ENCODE measurements at places on chromosomes 1 and 21.

DNA sequence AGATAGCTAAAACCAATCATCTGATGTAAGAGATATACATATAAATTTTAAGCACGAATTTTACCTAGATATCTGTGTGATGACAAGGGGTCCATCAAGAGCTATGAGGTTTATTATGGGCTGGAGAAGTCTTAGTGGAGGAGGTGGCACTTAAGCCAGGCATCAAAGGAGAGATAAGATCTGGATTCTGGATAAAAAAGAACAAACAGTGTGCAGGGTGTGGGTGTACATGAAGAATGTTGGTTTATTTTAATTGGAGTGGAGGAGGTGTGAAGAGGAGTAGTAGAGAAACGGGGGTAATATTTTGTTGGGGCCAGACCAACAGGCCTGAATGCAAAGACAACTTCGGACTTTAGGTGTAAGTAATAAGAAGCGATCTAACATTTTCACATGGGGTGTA, 80.6 kb downstream of the TM2D1 start:
- no peak for DNase-seq

GRCh38 chr1:236289492-236290131, 7.9 kb upstream of the ERO1B start:
- no peak for DNase-seq

DNA sequence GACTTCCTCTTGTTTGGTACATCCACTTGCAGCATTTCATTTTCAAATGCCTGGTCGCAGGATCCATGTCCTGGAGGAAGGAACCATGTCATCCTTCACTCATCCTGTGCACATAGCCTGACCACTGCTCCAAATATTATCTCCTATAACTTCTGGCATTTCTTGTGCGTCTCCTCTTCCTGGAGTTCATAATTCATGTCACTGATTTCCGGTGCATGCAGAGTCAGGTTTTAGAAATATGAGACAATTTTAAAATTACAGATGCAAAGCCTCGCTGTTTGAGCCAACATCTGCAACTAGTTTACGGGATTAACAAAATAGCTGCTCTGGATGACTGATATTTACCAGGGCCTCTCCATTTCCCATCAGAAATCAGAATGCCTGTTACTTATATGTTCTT, 268.1 kb downstream of the DNM3 start:
- no peak for DNase-seq

DNA sequence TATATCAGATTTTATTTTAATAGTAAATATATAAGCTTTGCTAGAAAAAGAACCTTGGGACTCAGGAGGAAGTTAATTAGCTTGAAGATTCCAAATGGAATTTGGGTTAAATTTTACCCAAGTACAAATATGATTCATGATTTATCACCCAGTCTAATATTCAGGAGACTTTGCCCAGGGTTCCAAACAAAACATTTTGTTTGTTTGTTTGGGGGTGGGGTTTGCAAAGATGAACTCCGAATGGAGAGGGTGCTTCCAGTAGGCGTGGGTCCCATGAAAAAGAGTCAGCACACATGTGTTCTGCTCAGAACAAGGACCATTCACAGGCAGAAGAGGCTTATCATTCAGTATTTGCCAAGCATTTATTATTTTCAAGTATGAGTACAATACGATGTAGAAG, 23.5 kb downstream of the KCNT2 start:
- no peak for DNase-seq

DNA sequence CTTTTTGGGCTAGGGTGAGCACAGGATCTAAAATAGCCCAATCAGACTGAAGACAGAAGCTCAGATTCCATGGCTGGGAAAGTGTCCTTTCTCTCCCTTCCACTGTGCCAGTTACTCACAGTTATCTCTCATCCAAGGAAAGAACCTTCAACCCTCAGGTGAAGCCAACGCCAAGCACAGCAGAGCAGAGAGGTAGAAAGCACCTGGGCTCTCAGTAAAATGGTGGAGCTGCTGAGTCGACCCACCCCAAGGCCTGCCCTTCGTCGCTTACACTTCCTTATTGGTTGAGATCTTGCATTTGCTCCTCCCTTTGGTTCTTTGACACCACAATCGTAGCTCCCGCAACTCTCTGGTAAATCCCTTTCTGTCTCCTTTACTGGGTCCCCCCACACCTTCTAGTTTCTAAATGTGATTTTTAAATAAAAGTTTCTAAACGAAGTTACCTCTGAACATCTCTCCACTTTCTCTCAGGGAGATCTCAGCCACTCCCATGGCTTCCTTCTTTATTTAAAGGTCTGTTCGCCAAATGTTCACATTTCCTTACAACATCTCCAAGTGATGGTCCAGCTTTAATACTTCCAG, 27.5 kb upstream of the SLC30A1 start:
- no peak for DNase-seq

DNA sequence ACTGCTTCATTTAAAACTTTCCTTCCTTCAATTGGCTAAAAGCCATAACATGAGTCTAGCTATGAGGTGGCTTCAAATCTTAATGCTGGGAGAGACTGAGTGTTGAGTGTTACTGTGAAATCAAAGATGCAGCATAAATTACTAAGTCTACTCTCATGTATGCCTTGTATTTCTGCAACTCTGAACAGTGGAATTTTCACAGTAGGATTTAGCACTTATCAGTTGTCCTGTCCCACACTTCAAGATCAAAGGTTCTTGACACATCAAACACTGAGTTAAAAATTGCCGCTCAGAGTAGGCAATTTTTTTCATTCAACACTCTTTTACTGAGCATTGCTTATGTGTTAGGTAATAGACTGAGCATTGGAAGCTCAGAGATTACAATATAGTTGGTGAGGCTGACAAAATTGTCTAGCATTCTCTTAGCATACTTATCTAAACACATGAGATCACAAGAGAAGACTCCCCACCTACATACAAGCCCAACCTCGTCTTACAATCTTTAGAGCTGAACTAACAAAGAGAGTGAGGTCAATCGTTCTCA, 56.4 kb upstream of the ADORA3 start:
- no peak for DNase-seq

All from H4 (cell line).